ENCODE measurements at places on chromosomes 7 and 10. TPM values are rescaled to one million over a fixed set of nuclear protein-coding genes. Genes with fewer than 3 reads are reported as not detected.
A peak's percentile ranks its signal among the peaks of the same experiment; 100 is the strongest.

- peak; percentile 65 for DNase-seq
Observed at GRCh38 chr7:151271699-151272355, 23.3 kb upstream of the SMARCD3 start.

PTPN20 gene
- 3.1 TPM for total RNA-seq

GRCh38 chr7:111803015-111803758 lies 240.9 kb upstream of the IMMP2L start:
- no peak for DNase-seq

DNA sequence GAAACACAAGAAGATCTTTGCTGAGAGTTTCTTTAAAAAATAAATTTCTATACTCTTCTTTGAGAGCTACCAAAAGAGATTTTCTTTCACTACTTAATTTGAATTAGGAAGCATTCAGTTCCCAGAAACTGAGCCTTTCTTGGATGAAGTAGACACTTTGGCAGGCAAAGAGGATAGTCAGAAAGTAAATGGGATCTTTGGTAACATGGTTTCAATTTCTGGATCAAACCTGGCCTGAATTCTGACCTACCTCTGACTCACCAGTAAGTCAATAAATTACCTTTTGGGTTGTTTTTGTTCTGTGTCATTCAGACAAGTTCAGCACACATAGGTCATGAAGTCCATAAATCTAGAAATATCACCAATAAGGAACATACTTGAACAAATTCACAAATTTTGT lies 26.8 kb upstream of the CABCOCO1 start:
- no peak for DNase-seq

OIT3 gene
- total RNA-seq: 0.40 TPM

DNA sequence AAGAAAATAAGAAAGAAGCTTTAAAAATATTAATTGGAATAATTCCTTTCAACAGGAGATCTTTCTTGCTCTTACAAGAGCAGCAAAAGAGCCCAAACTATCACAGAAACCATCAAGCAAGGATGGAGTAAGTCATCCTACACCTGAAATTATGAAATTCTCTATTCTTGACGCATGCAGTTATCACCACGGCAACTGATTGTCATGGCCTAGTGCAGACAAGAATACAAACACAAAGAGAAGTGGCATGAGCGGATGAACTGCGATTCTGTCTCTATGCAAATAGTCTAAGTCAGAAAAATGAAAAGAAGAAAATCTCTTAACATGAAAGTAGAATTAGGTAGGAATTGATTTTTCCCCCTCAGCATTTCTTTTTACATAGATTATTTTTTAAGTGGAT lies 54.8 kb upstream of the SLC35B4 start:
- no peak for DNase-seq

NKX1-2 gene
- 0.09 TPM for total RNA-seq

DNA sequence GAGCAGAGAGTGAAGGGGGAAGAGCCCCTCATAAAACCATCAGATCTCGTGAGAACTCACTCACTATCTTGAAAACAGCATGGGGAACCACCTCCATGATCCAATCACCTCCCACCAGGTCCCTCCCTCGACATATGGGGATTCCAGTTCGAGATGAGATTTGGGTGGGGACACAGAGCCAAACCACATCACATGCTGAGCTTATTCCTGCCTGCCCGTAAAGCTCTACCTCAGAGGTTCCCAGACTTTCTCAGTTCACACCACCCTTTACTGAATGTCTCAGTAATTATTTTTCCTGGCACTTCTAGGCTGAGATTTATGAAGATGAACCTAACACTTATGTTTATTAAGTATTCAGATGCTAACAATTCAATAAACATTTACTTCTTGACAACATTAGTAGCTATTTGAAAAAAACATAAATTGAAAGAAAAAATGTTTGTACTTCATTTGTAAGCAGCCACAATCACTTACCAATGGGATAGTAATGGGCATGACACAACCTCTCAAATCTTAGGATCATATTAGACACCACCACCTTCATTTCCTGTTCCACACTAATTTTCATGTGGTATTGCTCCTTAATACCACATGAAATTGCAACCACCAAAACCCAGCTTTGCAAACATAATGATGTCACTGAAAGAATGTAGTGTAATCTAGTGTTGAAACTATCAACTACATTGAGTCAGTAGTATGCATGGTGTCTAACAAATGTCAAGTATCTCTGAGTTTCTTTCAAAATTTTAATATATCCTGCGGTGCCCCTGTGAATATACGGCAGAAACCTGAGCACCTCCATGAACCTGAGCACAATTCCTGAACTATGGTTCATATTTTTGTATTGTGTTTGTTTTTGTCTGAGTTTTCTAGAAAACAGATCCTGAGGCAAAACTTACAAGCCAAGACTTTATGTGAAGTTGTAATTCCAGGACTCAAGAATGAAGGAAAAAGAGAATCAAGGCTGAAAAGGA lies 4.5 kb upstream of the DGKI start:
- no peak for DNase-seq

- DNase-seq: no peak
Observed at GRCh38 chr7:134589491-134589941, 40.6 kb downstream of the AKR1B15 start.

DNA sequence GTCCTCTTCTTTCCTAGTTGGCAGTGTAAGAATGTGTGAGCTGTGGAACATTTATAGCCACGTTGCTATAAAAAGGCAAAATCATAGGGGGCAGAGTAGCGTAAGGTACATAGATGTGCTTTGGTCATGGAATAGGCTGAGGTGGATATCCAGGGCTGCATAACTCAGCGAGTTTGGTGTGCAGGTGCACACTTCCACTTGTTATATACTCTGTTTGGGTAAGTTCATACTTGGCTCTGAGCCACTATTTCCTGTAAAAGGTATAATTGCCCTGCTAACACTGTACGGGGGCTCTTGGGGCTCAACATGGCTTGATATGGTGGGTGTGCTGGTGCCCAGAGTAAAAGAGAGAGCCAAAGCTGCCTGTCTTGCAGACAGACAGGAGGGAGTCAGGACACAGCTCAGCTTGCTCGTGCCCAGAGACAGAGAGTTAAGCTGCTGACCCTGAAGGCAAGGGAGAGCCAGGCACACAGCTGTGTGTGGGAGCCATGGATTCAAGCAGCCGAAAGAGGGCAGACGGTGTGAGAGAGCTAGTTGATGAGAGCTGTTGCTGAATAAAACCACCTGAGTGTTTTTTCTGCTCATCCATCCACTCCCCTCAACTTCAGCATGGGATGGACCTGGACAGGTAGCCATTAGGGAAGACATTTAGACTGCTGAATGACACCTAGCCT lies 126.7 kb downstream of the DKK1 start:
- no peak for DNase-seq

- no peak for DNase-seq
Observed at GRCh38 chr10:49512121-49512809, 26.7 kb downstream of the ERCC6 start.

DNA sequence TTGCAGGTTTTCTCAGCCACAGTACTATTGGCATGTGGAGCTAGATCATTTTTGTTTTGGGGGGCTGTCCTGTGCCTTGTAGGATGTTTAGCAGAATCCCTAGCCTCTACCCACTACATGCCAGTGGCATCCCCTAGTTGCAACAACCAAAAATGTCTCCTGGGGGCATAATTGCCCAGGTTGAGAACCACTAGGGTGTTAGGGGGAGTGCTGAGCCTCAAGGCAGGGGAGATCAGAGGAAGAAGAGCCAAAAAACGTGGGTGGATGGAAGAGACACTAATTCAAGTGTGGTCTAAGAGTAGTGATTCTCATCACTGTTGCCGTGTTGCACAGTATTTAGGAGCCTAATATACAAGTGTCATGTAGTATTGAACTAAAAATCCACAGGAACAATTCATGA lies 31.7 kb upstream of the CCNY start:
- no peak for DNase-seq

GRCh38 chr10:116154651-116155050 lies 118.4 kb downstream of the GFRA1 start:
- DNase-seq: no peak

- peak; percentile 67 for DNase-seq
Observed at GRCh38 chr10:5949009-5949759, 28.2 kb downstream of the IL15RA start.

- DNase-seq: no peak
Observed at GRCh38 chr10:125781374-125781773, 5.8 kb upstream of the MMP21 start.

DNA sequence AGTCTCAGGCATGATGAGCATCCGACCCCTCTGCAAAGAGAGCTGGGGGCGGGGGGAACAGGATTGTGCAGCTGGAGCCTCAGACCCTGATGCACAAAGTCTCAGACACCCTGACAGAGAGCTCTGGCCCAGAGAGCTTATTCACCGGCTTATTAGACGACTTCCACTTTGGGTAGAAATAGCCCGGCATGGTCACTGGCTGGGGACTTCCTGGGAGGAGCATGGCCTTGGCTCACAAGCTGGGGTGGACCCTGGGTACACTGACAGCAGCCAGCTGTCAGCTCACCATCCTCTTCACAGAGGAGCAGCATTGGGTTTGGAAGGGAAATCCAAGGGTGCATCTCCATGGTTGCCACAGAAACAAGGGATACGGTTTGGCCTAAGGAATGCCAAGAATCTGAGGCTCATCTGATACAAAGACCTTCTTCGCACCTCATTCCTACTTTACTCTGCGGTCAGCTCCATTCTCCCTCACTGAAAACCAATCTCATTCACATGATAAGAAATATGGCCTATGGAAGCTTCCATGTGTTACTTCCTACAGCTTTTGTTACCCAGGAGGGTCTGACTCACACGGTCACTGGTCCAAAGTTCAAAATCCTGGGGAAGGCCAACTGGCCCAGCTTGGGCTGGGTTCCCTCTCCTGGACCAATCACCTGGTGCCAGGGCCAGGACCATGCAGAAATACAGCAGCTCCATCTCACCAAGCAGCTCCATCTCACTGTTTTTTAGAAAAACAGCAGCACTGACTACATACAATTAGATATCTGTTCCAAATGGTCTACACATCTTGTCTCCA lies 25.1 kb downstream of the ZNF467 start:
- DNase-seq: peak; percentile 44

Data from mucosa of gallbladder (tissue), 1 donor.